Fibroblast of skin of left quadriceps (primary cell): ENCODE measurements at places on chromosomes 7 and 10.

DNA sequence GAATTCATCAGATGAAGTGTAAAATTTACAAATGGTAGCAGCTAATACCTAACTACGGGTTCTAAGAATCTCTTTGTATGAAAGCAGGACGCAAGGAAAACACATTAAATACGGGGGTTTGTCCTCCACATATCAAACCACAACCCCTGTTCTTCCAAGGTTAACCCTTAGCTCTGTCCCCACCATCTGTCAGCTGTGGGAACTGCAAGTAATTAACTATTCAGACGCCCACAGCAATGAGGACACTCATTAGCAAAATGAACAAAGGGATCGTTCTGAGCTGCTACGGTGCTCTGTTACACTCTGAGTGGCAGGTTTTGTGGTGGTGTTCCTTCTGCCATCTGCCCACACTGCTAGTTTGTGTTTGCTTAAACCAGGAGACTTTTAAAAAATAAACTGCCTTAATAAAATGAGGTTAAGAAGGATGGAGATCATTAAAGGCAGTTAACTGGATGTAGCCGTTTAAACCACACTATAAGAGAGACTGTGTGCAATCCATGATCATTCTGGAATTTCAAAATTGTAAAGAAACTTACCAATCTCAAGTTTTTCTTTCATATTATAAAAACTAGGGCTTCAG, 51.4 kb downstream of the C10orf67 start:
- no peak for DNase-seq

DNA sequence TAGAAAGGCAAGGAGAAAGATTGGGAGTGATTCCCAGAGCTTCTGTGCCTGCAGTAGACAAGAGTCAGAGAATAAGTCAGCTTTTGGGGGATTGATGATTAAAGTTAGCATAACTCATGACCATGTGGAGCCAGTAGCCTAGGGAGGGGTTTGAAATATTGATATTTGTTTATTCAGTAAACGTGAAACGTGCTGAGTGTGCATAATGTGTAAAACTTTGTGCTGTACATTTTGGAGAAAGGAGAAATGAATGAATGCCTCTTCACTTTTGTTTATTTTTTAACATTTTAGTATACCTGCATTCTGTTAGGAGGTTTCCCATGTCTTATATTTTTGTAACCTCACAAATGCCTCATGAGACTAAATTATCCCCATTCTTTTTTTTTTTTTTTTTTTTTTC, 272.3 kb downstream of the SORCS3 start:
- DNase-seq: no peak

DNA sequence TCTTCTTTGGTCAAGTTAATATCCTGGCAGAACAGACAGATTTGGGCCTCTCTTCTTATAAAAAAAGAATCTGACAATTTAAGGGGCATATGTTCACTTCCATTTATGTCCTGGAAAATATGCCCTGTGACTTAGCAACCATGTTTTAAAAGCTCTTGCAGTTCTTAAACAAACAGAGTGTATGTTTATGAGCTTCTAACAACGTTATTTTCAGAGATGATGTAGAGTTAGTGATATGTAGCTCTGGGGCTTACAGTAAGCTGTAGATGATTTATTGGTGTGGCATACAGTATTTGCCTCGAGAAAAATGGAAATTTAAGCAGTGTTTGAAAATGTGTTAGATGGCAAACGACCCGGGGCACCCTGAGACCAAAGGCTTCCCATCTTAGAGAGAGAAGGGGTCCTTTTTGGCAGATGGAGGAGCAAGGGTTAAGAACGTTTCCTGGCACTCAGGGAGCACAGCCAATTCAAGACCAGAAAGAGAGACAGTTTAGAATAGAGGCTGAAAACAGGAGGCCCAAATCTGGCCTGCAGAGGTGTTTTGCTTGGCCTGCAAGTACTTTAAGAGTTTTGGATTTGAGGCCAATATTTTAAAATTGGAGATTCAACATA, 397.5 kb downstream of the KCNMA1 start:
- no peak for DNase-seq

DNA sequence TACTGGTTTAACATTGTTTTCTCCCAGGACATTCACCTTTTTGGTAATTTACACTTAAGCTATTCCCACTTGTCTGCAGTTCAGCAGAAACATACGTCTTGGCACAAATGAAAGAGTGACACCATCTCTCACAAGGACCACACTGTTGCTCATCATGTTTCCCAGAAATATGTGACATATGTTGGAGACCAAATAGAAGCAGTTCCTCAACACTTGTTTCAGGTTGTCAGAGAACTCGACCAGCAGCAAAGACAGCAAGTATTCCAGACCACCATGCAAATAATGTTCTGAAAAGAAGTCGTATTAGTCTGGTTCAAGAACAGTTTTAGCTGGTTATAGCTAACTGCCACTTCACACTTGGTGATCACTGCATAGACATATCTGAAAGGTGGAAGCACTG, 81.3 kb upstream of the KLF6 start:
- DNase-seq: no peak

- DNase-seq: no peak
Measured at GRCh38 chr10:19947656-19948055, 131.4 kb downstream of the PLXDC2 start.

DNA sequence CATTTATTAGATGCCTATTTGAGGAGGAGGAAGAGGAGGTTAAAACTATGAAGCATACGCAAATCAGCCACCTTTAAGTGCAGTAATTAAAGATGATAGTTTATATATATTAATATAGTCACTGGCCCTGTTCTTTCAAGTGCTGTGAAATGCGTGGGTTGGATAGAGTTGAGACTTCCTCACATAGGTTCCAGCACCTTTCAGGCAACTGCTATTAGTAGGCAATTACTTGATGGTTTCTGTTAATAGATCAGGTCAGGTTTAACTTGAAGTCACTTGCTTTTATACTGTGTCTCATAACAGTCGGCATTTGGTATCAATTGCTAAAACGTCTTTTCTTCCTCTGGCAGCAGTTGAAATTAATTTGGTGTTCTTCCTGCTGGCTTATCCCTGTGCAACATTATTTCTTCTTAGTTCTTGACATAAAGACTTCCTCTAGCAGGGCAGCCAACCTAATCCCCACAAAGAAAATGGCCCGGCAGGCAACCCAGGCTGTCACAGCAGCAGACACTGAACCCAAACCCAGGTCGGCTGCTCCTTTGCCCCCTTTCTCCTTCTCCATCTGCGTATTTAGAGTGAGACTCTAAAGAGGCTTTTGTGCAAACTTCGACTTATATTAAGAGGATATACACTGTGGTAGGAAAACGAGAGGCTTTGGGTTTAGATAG, 35.3 kb upstream of the BET1 start:
- no peak for DNase-seq
